Right lobe of liver (tissue), 6 donors: ENCODE measurements at places on chromosomes 6 and 20. TPM values are rescaled to one million over a fixed set of nuclear protein-coding genes. Genes with fewer than 3 reads are reported as not detected.
A peak's percentile ranks its signal among the peaks of the same experiment; 100 is the strongest.

DNA sequence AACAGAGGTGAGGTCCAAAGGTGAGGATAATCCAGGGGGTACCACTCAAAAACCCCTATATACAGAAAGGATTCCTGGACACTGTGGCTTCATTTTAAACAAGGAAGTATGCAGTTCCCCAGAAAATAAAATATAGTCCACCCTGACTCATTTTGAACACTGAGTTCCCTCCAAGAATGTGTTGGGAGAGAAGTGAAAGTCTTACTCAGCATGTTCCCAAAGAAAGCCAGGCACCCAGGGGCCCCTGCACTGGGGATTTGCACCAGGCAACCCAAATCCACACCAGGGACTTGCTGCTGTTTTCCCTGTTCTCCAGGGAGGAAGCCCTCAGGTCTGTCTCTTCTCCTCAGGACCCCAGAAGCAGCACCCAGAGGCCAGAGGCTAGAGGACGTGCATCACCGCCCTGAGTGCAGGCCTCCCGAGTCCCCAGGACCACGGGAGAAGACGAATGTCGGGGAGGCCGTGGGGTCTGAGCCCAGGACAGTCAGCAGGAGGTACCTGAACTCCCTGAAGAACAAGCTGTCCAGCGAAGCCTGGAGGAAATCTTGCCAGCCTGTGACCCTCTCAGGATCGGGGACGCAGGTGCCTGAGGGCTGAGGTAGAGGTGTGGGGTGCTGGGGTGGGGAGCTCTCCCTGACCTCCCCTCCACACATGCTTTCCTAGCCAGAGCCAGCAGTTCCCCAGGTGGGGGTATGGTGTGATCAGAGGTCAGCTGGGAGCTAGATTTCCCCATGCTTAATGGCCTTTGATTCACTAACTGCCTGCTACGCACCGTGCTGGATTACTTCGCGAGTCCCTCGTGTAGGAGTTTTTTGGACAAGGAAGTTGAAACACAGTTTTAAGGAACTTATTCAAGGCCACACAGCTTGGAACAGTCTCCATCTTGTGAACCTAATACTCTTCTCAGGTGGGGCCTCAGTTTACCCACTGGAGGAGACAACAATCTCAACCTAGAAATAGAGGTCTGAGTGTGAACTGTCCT lies 3.3 kb downstream of the FGD2 start:
- DNase-seq, result no peak
- no peak overlapping the region for H3K27ac ChIP-seq
- H3K36me3 ChIP-seq, result no peaks in the 10 kb centered on the region
- H3K4me1 ChIP-seq, result no peaks in the 10 kb centered on the region
- no peaks in the 10 kb centered on the region for H3K27me3 ChIP-seq

- no peak for DNase-seq
- H3K27ac ChIP-seq, result no peak overlapping the region
- H3K4me3 ChIP-seq, result no peak overlapping the region
- H3K27me3 ChIP-seq, result no peaks in the 10 kb centered on the region
These were observed 137.5 kb upstream of the AGPAT4 start for GRCh38 chr6:161411265-161411944.

- H3K4me3 ChIP-seq, result no peak overlapping the region
- no peaks in the 10 kb centered on the region for H3K27me3 ChIP-seq
- no peaks in the 10 kb centered on the region for H3K4me1 ChIP-seq
- H3K27ac ChIP-seq, result no peak overlapping the region
These were observed 75.1 kb upstream of the ATXN1 start for GRCh38 chr6:16836144-16836981.

- H3K27me3 ChIP-seq, result no peaks in the 10 kb centered on the region
- H3K27ac ChIP-seq, result no peak overlapping the region
- H3K36me3 ChIP-seq, result no peaks in the 10 kb centered on the region
- DNase-seq, result no peak
- no peak overlapping the region for H3K4me3 ChIP-seq
These were observed 658.8 kb upstream of the CHD6 start for GRCh38 chr20:42276718-42277602.

- H3K27me3 ChIP-seq, result no peaks in the 10 kb centered on the region
- no peak for DNase-seq
- H3K36me3 ChIP-seq, result no peaks in the 10 kb centered on the region
- no peak overlapping the region for H3K4me3 ChIP-seq
- no peaks in the 10 kb centered on the region for H3K4me1 ChIP-seq
These were observed 21.5 kb upstream of the MAS1L start for GRCh38 chr6:29509239-29509638.

- H3K4me3 ChIP-seq, result no peak overlapping the region
- no peaks in the 10 kb centered on the region for H3K36me3 ChIP-seq
- no peak for DNase-seq
- H3K4me1 ChIP-seq, result no peaks in the 10 kb centered on the region
These were observed 2.8 kb downstream of the ZFP57 start for GRCh38 chr6:29678114-29678513.

DNA sequence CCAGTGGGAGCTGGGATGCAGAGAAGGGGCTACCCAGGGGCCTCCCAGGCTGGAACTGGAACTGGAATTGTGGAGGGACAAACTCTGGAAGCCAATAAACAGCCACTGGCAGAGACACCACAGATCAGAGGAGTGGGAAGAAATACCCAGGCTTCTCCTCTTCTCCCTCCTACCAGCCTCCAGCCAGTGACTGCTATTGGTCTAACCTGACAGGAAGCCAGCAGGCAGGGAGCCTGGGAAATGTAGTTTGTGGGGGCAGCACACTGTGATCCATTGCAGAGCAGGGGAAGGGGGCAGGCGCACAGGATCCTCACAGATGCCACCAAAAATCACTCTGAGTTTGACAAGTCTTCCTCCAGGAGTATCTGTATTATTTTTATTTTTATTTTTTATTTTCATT lies 12.1 kb upstream of the MLN start:
- no peak overlapping the region for H3K4me3 ChIP-seq
- no peak for DNase-seq
- H3K27me3 ChIP-seq, result no peaks in the 10 kb centered on the region
- no peak overlapping the region for H3K27ac ChIP-seq

GRCh38 chr20:49712646-49712995 lies 1.1 kb downstream of the B4GALT5 start:
- H3K27me3 ChIP-seq, result no peaks in the 10 kb centered on the region
- no peak for DNase-seq
- H3K4me3 ChIP-seq, result peak overlapping the region; percentile 97
- H3K4me1 ChIP-seq, result peaks cover 20% of the 10 kb centered on the region
- H3K27ac ChIP-seq, result peak overlapping the region; percentile 95

DNA sequence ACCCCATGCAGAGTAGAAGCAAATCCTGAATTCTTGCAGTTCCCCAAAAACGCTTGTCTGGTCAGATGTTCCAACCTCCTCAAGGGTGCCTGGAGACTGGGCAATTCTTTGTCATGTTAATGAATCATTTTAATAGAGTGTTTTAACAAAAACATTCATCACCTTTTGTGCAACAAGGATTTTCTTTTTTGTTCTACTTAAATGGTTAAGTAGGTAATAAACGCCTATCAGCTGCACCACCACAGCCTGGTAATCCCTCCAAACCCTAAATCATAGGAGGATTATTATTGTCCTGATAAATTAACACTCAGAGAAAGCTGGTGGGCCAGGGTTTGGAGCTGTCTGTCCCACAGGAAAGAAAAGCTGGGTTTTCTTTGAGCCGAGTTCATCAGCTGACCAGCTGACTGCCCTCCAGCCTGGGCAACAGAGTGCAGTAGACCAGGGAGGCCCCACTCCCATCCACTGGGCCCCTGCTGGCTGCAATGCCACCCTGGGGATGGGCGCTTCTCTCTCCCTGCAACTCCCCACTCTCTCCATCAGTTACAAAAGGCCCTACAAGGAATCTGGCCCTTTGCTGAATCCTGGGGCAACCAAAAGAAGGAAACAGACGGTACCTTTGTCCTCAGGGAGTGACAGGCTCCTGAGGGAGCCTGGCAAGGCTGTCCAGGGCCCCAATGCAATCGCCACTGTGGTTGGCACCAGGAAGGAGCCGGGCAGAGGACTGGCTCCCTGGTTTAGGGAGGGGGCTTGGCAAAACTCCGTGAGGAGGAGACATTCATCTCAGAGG lies 23.1 kb upstream of the BMP7 start:
- DNase-seq, result no peak
- H3K4me1 ChIP-seq, result no peaks in the 10 kb centered on the region
- no peaks in the 10 kb centered on the region for H3K27me3 ChIP-seq
- no peak overlapping the region for H3K4me3 ChIP-seq

RSPH4A gene
- 0.16 TPM for total RNA-seq

UNC5CL gene
- total RNA-seq, result 6.9 TPM

TMEM217 gene
- total RNA-seq, result not detected

DLK2 gene
- not detected for total RNA-seq

ZSCAN23 gene
- 0.43 TPM for total RNA-seq

SLC22A16 gene
- 0.31 TPM for total RNA-seq
